Activated naive CD8-positive, alpha-beta T cell treated with anti-CD3 and anti-CD28 coated beads, Interleukin-2, amount 10 ng/mL, durations not matched to agents 7 days and 5 days (primary cell): ENCODE measurements at places on chromosomes 3 and 15. TPM values are rescaled to one million over a fixed set of nuclear protein-coding genes. Genes with fewer than 3 reads are reported as not detected.
A peak's percentile ranks its signal among the peaks of the same experiment; 100 is the strongest.

Gene EXOSC7
- total RNA-seq: 49.0 TPM

Gene KLHL40
- not detected for total RNA-seq

Gene BNC1
- not detected for total RNA-seq

Gene C3orf85
- total RNA-seq: not detected

Gene BFSP2
- not detected for total RNA-seq

Gene PLA2G4E
- not detected for total RNA-seq

Gene RPL39L
- total RNA-seq: 18.8 TPM

Gene TUSC7
- total RNA-seq: not detected

DNA sequence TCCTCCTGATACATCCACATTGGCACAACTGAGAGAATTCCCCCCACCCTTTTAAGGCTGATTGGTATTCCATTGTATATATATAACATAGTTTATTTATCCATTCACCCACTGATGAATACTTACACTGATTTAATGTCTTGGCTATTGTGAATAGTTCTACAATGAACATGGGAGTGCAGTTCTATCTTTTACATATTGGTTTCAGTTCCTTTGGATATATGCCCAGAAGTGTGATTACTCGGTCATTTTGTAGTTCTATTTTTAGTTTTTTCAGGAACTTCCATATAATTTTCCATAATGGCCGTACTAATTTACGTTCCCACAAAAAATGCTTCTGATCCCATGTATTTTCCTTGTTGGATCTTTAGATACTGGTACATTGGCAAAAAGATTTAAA is 135.3 kb downstream of the FMN1 start:
- H3K4me3 ChIP-seq: no peak overlapping the region
- no peaks in the 10 kb centered on the region for H3K4me1 ChIP-seq
- H3K36me3 ChIP-seq: no peaks in the 10 kb centered on the region

- no peaks in the 10 kb centered on the region for H3K4me1 ChIP-seq
- no peak overlapping the region for H3K4me3 ChIP-seq
- no peak overlapping the region for H3K27ac ChIP-seq
- H3K27me3 ChIP-seq: no peaks in the 10 kb centered on the region
- DNase-seq: no peak
- H3K36me3 ChIP-seq: peaks cover 6% of the 10 kb centered on the region
Measured at GRCh38 chr15:80940331-80940730, 49.3 kb downstream of the MESD start.

- H3K27me3 ChIP-seq: no peaks in the 10 kb centered on the region
- H3K36me3 ChIP-seq: peaks cover 4% of the 10 kb centered on the region
- DNase-seq: no peak
Measured at GRCh38 chr15:58386081-58386480, 45.7 kb upstream of the LIPC start.

- peaks cover 52% of the 10 kb centered on the region for H3K4me1 ChIP-seq
- DNase-seq: no peak
- H3K27ac ChIP-seq: no peak overlapping the region
Measured at GRCh38 chr15:85584872-85585271, 204.5 kb downstream of the AKAP13 start.

- H3K4me1 ChIP-seq: no peaks in the 10 kb centered on the region
- no peak overlapping the region for H3K27ac ChIP-seq
- H3K36me3 ChIP-seq: no peaks in the 10 kb centered on the region
Measured at GRCh38 chr15:69146724-69147435, 13.6 kb upstream of the GLCE start.

DNA sequence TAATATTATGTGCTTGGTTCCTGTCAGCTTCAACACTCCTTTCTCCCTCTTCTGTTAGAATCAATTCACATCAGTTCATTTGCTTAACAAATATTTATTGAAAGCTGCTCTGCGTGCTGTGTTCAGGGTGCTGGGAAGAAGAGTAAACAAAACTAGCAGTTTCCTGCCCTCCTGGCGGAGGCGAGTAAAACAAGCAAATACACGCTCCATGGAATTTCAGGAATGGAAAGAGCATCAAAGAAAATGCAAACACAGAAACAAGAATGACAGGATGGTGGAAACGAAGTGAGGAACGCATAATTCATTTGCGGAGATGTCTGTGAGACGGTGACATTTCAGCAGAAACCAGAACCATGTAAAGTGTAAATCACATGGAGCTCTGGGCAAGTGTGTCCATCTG is 49.4 kb upstream of the SPTSSB start:
- H3K27me3 ChIP-seq: peaks cover 6% of the 10 kb centered on the region
- H3K27ac ChIP-seq: no peak overlapping the region
- H3K4me1 ChIP-seq: no peaks in the 10 kb centered on the region
- no peaks in the 10 kb centered on the region for H3K36me3 ChIP-seq

DNA sequence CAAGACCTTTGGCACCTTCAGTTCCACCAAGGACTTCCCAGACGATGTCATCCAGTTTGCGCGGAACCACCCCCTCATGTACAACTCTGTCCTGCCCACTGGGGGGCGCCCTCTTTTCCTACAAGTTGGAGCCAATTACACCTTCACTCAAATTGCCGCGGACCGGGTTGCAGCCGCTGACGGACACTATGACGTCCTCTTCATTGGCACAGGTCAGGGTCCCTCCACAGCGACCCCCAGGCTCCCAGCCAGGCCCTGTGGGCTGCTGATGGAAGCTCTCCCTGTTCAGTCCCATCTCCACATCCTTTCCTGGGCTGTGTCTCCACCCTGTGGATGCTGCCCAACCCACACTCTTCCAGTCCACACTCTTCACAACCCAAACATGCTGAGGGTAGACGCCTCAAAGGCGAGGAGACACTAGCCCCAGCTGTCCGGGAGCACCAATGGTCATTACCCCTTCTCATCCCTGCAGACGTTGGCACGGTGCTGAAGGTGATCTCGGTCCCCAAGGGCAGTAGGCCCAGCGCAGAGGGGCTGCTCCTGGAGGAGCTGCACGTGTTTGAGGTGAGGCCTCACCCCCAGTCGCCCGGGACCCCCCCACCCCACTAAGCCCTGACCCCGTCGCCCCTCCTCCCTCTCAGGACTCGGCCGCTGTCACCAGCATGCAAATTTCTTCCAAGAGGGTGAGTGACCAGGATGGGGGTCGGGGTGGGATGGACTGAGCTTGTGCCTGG is 4.3 kb upstream of the LSMEM2 start:
- H3K4me1 ChIP-seq: peaks cover 25% of the 10 kb centered on the region
- peak; percentile 87 for DNase-seq
- H3K27ac ChIP-seq: no peak overlapping the region

DNA sequence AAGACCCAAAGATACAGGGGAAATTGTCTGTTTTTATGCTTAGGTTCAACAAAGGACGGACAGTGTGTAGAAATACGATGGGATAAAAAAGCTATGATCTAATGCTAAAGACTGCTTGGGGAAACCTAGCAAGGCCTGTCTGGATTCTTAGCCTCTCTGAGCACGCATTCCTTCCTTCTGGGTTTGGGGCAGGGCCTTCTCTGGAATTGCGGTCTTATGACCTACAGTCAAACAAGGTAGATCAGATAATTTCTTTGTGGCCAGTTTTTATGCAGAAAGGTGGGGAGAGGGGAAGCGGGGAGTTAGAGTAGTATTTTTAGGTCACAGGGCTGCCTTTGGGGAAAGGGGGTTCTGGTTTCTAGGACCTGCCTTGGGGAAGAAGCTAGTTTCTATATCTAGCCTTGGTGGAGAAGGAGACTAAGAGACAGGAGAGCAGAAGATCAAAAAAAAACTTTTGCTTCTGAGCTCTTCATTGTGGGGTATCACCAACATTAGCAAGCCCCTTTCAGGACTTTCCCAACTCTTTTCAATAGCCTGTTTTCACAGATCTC is 39.1 kb upstream of the LIPC start:
- H3K4me1 ChIP-seq: no peaks in the 10 kb centered on the region
- H3K4me3 ChIP-seq: no peak overlapping the region
- H3K27ac ChIP-seq: no peak overlapping the region
- no peak for DNase-seq
- H3K36me3 ChIP-seq: no peaks in the 10 kb centered on the region

- H3K36me3 ChIP-seq: no peaks in the 10 kb centered on the region
- DNase-seq: no peak
- peaks cover 9% of the 10 kb centered on the region for H3K4me1 ChIP-seq
- no peak overlapping the region for H3K4me3 ChIP-seq
- no peak overlapping the region for H3K27ac ChIP-seq
Measured at GRCh38 chr3:41417574-41417973, 218.3 kb downstream of the CTNNB1 start.

DNA sequence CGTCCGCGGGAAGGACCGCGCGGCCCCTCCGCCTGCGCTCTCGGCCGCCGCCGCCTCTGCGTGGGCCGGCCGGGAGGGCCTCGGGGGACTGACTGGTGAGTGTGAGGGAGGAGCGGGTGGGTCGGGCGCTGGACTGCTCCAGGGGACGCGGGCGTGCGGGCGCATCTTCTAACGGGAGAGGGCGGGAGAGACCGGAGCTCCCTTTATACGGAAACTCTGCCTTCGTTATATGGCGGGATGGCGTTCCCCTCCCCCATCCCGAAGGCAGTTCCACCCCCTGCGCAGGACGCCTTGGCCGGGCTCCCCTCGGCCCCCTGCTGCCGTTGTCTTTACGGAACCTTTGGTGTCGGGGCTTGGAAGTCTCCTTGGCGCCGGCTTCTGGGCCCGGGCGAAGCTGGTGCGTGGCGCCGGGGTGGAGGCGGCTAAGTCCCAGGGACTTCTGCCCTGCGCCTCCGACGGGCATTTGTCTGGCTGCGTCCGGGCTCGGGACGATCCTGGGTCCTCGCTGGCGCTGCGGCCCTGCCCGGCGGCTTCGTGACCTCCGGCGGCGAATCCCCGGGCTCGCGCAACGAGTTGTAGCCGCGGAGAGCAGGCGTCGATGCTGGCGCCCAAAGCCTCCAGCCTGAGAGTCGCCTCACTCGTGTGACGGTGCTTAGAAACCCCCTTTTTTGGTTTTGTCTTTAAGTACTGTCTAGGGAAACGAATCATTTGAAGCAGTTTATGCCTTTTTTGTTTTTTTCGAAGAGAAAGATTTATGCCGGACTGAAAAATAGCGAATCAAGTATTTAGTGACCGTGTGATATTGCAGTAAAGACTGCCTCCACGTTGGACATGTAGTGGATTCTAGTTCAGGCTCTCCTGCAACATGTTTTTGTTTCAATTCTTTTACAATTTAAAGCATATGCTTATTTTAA is 623 bp downstream of the ZNF639 start:
- peak overlapping the region; percentile 90 for H3K4me3 ChIP-seq
- H3K36me3 ChIP-seq: peaks cover 7% of the 10 kb centered on the region
- peaks cover 22% of the 10 kb centered on the region for H3K4me1 ChIP-seq
- no peaks in the 10 kb centered on the region for H3K27me3 ChIP-seq
- peak overlapping the region; percentile 92 for H3K27ac ChIP-seq

DNA sequence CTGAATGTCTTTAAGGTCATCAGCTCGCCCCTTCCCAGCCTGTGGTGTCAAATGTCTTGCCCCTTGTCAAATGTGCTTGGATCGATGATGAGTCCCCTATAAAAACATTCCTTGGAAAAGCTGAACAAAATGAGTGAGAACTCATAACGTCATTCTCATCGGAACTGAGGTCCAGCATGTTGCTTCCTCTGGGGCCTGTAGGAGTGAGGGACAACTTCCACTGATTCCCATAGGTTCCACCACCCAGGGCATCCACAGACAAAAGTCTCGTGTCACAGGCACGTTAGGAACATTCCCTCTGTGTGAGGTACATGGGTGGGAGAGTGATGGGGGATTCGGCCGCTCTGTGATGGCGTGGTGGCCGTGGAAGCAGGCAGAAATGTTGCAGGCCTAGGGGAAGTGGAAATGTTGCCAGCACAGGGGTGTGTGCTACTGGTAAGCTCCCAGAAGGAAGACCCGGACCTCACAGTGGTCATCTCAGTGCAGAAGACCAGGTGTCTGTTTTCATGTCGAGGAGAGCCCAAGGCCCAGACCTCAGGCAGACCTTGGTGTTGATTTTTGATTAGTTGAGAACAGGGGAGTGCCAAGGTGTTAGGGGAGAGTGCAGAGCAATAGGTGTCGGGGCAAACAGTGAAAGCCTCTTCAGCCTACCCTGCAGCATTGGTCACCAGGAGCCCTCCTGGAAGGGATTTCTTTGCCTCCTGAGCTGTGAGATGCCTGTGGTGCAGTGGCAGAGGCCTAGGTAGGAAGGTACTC is 96.8 kb downstream of the SNRPN start:
- no peaks in the 10 kb centered on the region for H3K27me3 ChIP-seq
- H3K4me1 ChIP-seq: no peaks in the 10 kb centered on the region
- H3K4me3 ChIP-seq: no peak overlapping the region
- H3K36me3 ChIP-seq: peaks cover 84% of the 10 kb centered on the region

GRCh38 chr3:32780735-32781210 is 37.0 kb upstream of the TRIM71 start:
- peaks cover 5% of the 10 kb centered on the region for H3K4me1 ChIP-seq
- peak overlapping the region; percentile 90 for H3K4me3 ChIP-seq
- no peaks in the 10 kb centered on the region for H3K27me3 ChIP-seq
- H3K27ac ChIP-seq: no peak overlapping the region
- peaks cover 4% of the 10 kb centered on the region for H3K36me3 ChIP-seq
- no peak for DNase-seq
